ENCODE measurements at places on chromosomes 2 and 18.

- no peak for DNase-seq
These were observed 15.0 kb downstream of the RTTN start for GRCh38 chr18:70190529-70190928.

DNA sequence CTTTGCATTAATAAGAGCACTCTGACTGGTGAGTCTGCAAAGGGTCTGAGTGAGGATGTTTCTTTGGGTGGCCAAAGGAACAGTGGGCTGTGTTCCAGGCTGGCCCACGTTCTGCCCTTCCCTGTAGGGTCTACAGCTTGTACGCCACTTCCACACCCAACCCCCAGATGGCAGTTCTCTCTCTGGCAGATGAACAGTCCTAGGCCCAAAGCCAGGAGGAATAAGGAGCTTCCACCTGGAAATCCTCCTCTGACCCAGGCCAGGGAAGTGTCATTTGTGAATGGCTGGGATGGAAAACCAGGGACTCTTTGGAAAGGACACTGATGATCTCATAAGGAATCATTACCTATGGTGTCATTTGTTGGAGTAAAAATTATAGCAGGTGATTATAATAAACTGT, 6.6 kb downstream of the OTOF start:
- DNase-seq, result no peak

DNA sequence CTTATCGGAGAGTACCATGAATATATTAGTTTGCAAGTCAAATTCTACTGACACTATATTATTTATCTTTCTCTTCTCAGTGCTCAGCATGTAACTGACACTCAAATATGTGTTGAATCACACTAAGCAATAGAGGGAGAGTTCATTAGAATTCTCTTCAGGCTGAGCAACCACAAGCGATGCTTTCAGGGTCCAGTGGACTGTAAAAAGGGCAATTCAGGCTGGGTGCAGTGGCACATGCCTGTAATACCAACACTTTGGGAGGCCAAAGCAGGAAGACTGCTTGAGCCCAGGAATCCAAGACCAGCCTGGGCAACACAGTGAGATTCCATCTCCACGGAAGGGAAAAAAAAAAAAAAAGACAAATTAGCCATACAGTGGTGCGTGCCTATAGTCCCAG, 16.3 kb downstream of the PDE6D start:
- no peak for DNase-seq

GRCh38 chr2:157438863-157439823, 4.7 kb downstream of the CYTIP start:
- DNase-seq, result no peak

GRCh38 chr2:61633250-61633649, 95.1 kb upstream of the XPO1 start:
- DNase-seq, result no peak

DNA sequence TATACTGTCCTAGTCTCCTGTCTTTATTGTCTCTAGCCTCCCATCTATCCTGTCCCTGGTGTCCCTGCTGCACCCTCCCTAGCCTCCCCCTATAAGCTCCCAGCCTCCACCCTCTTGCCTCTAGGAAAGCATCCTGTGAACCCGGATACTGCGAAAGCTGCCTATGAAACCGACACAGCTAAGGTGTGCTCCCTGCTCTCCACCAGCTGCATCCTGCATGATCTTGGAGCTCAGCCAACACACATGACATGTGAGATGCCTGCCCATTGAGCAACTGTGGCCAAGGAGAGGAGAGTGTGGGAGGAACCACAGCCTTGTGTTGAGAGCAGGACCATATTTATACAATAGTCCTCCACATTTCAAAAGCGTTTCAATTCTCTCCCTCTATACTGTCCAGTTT, 187.1 kb downstream of the ZBTB7C start:
- DNase-seq, result no peak

GRCh38 chr18:11324956-11325882, 175.8 kb upstream of the PIEZO2 start:
- no peak for DNase-seq

GRCh38 chr2:25202275-25202674, 33.9 kb upstream of the POMC start:
- DNase-seq, result no peak

DNA sequence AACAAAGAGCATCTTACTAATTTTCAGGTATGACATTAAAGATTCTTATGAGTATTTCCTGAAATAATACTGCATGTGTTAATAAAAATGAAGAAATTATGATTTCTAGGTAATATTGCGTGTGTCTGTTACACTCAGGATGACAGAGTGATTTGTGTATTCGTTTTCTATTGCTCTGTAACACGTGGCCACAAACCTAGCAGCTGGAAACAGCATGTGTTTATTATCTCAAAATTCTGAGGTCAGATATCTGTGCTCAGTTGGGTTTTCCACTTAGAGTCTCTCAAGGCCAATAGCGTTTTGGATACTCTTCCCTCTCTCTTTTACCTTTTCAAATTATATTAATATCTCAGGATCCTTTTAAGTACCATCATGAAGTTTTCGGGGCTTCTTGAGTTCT, 667.9 kb upstream of the CDH7 start:
- DNase-seq, result no peak

GRCh38 chr2:141714496-141714895, 416.3 kb downstream of the LRP1B start:
- DNase-seq, result no peak

DNA sequence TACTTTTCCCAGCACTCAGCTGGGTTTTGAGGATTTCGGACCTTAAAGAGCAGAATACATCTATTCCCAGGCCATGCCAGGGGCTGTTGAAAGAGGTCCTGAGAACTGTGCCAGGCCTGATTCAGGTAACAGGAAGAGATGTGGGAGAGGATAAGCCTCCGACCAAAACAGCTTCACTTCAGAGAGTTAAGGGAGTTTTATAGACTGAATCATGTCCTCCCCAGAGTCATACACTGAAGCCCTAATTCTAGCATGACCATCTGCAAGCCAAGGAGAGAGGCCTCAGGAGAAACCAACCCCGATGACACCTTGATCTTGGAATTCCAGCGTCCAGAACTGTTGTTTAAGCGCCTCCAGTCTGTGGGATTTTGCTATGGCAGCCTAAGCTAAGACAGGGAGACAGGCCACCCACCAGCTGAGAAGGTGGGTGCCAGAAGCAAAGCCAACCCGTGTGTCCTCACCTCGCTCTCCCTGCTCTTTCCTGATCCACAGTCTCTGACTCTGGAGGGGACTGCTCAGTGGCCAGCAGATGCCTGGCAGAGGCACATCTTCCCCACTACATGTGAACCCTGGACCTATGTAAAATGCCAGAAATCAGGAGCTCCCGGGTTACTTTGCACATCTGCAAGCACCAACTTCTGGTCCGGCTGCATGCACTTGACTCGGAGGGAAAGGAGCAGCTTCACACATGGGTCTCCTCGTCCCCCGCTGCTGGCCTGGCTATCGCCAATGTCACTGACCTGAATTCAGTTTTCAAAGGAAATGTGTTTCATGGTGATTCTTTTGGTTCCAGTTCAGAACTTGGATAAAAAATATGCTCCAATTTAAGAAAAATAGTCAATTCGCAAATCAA, 116.8 kb upstream of the EPC2 start:
- DNase-seq, result no peak

DNA sequence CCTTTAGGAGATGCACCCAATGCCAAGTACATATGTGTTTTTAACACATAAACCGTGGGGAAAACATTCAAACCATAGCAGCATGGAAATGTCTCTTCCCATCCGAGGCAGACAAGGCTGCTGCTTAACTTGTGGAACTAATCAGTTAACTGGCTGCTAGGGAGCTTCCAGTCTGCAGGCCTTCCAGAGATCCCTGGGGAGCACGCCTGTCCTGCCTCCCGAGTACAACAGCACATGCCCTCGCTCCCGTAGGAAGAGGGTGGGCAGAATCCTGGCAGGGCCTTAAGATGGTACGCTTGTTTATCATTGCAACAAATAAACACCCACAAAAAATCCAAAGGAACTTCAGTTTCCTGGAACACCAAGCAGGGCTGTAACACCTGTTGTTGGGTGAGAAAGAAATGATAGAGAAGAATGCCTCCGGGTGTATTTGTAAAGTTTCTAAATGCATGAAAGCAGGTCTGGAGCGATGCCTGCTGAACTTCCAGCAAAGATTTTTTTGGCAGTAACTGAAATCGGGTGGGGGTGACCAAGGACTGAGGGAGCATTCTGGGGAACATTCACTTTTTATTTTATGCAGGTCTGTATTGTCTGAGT, 56.2 kb downstream of the EDAR start:
- DNase-seq, result no peak

- no peak for DNase-seq
These were observed 27.5 kb upstream of the MARCHF7 start for GRCh38 chr2:159684796-159685195.

- peak; percentile 65 for DNase-seq
These were observed 117.6 kb downstream of the CAMKMT start for GRCh38 chr2:44479127-44479887.

DNA sequence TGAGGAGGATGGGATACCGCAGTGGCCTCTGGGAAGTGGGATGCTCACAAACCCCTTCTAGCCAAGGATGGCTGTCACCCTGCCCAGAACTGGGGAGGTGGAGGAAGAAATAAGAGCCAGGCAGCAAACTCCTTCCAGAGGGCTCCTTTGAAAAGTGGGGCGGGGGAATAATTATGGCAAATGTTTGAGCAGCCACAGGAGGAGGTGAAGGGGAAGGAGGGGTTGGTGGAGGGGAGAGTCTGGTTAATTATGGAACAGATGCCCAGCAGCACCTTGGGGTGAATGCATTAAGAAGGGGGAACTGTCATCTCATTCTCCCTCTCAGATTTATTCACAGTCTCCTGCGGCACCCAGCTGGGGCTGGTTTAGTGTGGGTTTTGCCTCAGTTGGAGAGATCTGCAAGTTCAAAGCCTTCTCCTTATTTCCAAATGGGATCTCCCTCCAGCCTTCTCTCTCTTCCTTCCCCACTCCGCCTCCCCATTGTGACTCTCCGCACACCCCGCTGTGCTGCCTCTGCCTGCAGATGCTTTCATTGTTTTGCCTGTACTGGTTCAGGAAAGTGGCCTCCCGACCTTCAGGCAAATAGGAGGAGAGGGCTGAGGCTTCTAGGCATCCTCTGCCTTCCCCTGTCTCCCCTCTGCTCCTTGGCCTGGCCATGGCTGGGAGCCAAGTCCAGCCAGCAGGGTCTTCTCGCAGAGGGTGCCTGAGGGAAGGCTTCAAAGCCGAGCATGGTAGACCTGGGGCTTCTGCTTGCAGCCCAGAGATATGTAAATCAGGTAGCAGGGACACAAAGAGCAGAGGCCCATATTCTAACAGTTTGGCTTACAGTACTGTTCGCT, 457.2 kb upstream of the MEX3C start:
- no peak for DNase-seq

- no peak for DNase-seq
These were observed 117.1 kb downstream of the RNF144A start for GRCh38 chr2:7034303-7034702.

- no peak for DNase-seq
These were observed 43.9 kb downstream of the PSD4 start for GRCh38 chr2:113217455-113218282.

DNA sequence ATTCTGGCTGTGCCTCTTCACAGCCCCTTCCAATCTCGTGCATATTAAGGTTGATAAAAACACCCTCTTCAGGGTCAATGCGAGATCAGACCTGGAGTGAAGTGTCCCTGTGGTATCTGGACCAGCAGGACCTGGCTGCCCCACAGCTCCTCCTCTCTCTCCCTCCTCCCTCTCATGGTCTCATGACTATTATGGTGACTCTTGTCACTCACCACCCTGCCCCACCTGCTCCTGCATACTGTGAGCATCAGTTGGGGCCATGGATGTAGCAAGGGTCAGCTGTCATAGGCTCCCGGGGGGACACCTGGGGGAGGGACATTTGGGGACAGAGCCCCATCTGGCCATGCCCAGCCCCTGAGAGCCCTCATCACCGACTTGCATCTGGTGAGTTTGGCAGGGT, 50.2 kb downstream of the ODC1 start:
- no peak for DNase-seq

- DNase-seq, result no peak
These were observed 36.6 kb downstream of the SFT2D3 start for GRCh38 chr2:127737892-127738291.

DNA sequence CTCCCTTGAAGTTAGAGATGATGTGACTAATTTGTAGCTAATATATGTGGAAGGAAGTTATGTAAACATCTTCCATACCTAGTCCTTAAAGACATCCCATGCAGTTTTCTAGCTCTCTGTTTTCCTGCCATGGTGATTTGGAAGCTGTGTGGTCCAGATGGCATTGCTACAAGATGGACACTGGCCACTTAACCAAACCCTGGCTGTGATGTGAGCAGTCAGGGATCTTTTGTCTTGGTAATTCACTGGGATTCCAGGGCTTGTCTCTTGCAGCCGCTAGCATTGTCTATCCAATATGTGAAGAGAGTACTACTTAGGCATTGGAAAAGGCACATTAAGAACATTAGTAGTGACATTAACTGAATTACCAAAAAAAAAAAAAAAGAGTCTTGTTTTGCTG, 139.9 kb upstream of the DOCK10 start:
- no peak for DNase-seq

DNA sequence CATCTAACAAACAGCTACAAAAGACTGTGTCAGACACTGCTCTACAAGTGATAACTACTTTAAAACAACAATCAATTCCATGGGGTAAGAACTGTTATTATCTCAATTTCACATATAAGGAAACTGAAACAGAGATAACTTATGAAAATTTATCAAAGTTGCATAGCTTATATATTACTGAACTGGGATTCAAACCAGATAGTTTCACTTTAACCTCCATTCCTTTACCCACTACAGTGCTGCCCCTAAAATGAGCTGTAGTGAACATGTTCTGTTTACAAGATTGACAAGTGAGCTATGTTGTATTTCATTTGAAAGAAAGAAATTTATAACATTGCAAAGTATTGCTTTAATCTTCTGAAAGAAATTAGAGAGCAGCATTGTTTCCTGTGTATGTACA, 14.1 kb upstream of the GCG start:
- no peak for DNase-seq

GRCh38 chr2:1231466-1232063, 181.7 kb upstream of the TPO start:
- DNase-seq, result no peak

DNA sequence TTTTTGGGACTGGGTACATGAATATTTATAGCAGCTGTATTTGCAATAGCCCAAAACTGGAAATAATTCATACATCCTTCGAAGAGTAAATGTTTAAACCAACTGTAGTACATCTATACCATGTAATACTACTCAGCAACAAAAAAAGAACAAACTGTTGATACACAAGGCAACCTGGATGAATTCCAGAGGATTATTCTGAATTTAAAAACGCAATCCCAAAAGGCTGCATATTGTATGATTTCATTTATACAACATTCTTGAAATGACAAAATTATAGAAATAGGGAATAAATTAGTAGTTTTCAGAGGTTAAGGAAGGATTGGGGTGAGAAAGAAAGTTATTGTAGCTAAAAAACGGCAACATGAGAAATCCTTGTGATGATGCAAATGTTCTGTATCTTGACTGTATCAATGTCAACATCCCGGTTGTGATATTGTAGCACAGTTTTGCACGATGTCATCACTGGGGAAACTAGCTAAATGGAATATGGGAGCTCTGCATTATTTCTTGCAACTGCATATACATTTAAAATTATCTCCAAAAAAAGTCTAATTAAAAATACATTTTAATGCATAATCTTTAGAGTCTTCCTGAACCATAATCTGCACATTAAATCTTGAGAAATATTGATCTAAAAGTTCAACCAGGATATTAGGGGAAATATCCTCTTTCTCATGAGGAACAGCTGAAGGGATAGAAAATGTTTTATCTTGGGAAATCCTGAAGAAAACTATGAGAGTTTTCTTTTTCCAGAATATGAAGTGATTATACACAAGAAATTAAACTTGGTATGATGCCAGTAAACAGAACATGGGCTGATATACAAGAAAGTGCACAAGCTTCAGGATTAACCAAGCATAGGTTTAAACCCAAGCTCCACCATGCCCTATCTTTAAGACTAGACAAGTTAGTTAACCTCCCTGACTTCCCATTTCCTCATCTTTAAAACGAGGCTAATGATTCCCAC, 21.9 kb downstream of the EVA1A start:
- no peak for DNase-seq
